NCI-H1694 treated with DMSO at 0.1 percent for 48 hours (cell line): ENCODE measurements at places on chromosomes 12 and 14.

- no peak for DNase-seq
Observed at GRCh38 chr12:123344086-123344485, 20.6 kb downstream of the SBNO1 start.

DNA sequence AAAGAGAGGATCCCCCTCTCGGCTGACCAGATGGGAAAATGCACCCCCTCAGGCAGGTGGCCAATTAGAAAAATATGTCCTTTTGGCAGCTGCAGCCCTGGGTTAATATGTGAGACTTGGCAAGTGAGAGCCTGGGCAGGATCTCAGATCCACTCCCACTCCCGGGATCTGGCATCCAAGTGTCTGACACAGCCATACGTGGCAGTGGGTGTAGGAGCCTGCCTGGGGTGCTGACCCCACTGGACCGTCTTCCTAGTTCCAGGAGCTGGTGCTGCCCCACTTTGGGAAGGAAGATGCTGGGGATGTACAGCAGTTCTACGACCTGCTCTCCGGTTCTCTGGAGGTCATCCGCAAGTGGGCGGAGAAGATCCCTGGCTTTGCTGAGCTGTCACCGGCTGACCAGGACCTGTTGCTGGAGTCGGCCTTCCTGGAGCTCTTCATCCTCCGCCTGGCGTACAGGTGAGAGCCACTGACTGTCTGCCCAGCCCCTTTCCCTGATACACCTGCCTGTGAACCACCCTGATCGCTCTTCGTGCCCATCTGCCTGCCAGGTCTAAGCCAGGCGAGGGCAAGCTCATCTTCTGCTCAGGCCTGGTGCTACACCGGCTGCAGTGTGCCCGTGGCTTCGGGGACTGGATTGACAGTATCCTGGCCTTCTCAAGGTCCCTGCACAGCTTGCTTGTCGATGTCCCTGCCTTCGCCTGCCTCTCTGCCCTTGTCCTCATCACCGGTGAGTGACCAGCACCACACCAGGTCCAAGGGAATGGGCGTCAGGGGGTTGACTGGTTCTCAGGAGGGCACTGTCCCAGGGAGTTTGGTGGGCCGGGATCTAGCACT is 5.8 kb downstream of the NR4A1 start:
- DNase-seq: no peak

DNA sequence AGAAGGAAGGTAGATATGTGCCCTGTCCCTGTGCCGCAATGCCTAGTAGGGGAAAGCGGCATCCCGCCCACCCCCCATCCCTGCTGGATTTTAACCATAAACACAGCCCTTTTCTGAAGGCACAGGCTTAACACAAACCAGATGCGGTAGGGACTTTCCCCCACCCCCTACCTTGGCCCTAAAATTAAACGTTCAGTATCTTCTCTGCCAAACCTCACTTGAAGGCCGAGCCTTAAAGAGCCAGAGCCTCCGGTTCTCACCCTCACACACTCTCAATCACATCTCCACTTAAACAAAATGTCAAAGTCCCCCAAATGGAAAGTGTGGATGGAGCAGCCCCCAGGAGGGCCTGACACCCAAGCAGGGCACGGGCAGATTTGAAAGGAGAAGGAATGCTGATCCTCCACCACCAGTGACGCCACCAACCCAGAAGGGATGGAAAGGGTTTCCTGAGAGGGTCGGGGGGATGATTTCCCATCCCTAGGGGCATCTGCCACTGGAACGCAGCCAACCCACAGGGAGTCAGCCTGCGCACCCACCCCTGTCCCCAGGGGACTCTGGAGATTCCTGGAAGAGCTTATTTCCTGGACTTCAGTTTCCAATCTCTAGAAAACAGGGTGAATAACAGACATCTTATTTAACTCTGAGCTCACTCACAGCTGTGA is 26.4 kb downstream of the ACTN1 start:
- DNase-seq: no peak

- no peak for DNase-seq
Observed at GRCh38 chr12:28023156-28023887, 50.8 kb upstream of the PTHLH start.

- DNase-seq: no peak
Observed at GRCh38 chr14:68607081-68607866, 185.6 kb downstream of the ZFP36L1 start.

DNA sequence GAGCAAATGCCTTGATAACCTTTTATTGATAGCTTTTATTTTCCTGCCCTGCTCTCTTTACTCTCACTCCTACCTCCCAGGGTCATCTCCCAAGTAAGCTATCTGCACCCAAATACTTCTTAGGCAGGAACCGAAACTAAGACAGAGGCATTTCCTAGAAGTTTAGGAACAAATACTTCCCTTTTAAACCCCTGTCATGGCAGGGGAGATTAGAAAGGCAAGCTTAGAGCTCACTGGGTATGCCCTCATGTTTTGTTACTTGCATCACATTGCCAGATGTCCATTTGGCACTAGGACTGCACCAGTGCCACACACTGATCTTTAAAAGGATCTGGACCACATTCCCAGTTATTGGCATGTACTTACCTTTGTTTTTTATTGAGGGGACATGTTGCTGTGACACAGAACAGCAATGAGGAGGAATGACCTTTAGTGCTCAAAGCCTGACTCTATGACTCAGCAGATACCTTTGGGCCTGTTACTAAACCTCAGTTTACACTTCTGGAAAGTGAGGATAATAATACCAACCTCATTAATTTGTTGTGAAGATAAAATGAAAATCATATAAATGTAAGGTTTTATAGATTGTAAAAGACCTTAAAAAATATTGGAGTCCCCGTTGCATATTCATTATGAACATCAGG is 40.9 kb upstream of the MBIP start:
- DNase-seq: no peak

- no peak for DNase-seq
Observed at GRCh38 chr14:58143106-58143505, 8.9 kb downstream of the ARMH4 start.

GRCh38 chr14:32254952-32255679 is 52.0 kb upstream of the RNU6-8 start:
- peak; percentile 37 for DNase-seq
